Body of pancreas (tissue), 4 donors: ENCODE measurements at places on chromosomes 1 and 21.

- no peak for DNase-seq
These were observed 30.4 kb upstream of the MTMR11 start for GRCh38 chr1:149967041-149967440.

DNA sequence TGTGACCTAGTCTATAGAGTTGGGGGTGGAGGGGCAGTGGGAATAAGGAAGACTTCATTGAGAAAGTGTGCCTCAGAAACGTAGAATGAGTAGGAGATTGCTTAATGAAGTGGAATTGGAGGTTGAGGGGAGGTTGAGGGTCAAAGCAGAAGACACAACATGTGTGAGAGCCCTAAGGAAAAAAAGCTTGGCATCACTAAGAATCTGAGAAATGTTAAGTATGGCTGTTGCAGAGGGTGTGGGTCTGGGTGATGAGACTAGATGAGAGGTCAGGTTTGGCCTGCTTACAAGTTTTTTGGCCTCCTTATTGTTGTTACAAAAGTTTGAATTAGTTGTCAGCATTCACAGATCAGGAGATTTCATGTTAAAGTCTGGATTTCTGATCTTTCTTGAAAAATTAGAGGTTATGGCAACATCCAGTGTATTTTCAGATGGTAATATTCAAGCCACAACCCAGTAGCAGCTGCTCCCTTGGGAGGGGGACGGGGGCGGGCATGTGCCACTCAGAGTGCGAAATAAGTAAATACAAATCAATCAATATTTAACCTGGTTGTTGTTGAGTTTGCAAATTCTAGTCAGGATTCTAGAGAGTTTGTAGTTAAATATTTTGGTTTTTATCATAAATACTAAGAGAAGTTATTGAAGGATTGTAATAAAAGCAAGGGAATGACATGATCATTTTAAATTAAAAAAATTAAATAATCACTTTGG, 4.3 kb downstream of the MAN1A2 start:
- DNase-seq = no peak

- DNase-seq = no peak
These were observed 4.2 kb upstream of the GPR61 start for GRCh38 chr1:109535481-109535880.

- DNase-seq = no peak
These were observed 3.5 kb upstream of the TSPAN1 start for GRCh38 chr1:46171351-46171750.

GRCh38 chr1:197984289-197984688, 67.1 kb downstream of the LHX9 start:
- DNase-seq = no peak

GRCh38 chr1:208291923-208292711, 47.9 kb upstream of the PLXNA2 start:
- DNase-seq = no peak

- no peak for DNase-seq
These were observed 18.7 kb downstream of the TRABD2B start for GRCh38 chr1:47978486-47978885.

GRCh38 chr21:42312626-42313104, 2.5 kb downstream of the TFF3 start:
- no peak for DNase-seq

- peak; percentile 50 for DNase-seq
These were observed 75.0 kb downstream of the CD46 start for GRCh38 chr1:207826557-207827487.

DNA sequence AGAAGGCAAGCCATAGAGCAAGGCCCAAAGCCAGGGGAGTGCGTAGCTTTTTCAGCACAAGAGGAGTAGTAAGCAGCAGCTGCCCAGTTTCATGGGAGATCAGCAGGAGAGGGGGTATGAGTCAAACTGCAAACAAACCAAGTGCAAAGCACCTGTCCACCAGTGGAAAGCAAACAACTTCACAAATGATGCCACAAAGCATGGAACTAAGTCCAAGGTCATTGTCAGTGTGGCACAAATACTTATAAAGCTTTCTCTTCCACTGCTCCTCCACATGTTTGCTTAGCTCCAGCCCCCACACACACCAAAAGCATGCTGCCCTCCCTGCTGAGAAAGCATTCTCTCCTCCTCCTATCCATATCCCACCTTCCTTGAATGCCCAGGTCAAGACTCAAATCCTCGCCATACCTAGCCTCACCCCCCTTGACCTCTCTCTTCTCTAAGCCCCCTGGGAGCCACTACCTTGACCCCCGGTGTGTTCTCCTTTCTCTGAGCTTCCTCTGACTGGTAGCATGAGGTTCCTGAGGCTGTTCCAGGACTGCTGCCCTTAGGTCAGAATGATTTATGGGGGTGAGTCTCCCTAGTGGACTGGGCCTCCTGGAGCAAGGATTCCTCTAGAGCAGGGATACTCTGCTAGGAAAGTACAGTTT, 70.4 kb downstream of the DMAP1 start:
- DNase-seq = peak; percentile 80

DNA sequence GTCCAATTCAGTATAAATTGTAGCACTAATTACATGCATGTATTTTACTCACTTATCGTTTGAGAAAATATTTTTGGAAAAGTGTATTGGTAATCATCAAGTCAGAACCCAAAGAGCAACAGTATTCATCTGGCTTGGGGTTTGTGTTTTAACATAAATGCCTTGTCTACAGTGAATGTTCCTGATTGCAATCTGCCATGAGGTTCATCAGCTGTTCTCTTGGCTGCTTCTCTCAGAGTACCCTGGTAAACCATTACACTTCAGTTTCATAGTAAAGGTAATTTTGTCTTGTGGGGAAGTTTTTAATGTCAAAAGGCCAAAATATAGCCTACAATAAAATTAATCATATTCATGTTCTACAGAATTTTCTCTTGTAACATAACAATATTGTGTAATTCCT, 150.3 kb downstream of the IFI44 start:
- DNase-seq = no peak
